Bronchus fibroblast of lung (primary cell): ENCODE measurements at places on chromosomes 2 and 18. TPM values are rescaled to one million over a fixed set of nuclear protein-coding genes. Genes with fewer than 3 reads are reported as not detected.

The SCN2A gene
- total RNA-seq: 1.0 and 1.2 TPM in 2 replicates

The AQP4 gene
- not detected in 2 replicates for total RNA-seq

The DLX1 gene
- total RNA-seq: not detected in 2 replicates

The IL36G gene
- not detected in 2 replicates for total RNA-seq

The ABCG8 gene
- not detected in 2 replicates for total RNA-seq

The SMC6 gene
- 10.3 and 13.4 TPM in 2 replicates for total RNA-seq

The DSG1 gene
- not detected in 2 replicates for total RNA-seq

The VAMP5 gene
- 98.0 and 106 TPM in 2 replicates for total RNA-seq

The NDUFAF7 gene
- 10.6 and 12.3 TPM in 2 replicates for total RNA-seq

The KATNAL2 gene
- total RNA-seq: 1.5 and 1.7 TPM in 2 replicates

The PSMA8 gene
- total RNA-seq: not detected in 2 replicates

The TMEM178A gene
- total RNA-seq: 0.84 TPM in 1 of 2 replicates, not detected in the other

The PTRHD1 gene
- total RNA-seq: 34.6 and 36.3 TPM in 2 replicates

The NYAP2 gene
- total RNA-seq: not detected in 2 replicates

The ANO7 gene
- under 0.01 and 0.30 TPM in 2 replicates for total RNA-seq

The RNU2-63P gene
- total RNA-seq: not detected in 2 replicates

The REEP1 gene
- 0.67 TPM in 1 of 2 replicates, not detected in the other for total RNA-seq

The PLA2R1 gene
- 1.3 and 1.5 TPM in 2 replicates for total RNA-seq

The TMEM198 gene
- 0.74 and 1.2 TPM in 2 replicates for total RNA-seq

The CHST9 gene
- total RNA-seq: not detected in 2 replicates

The SIX2 gene
- total RNA-seq: under 0.01 and 0.17 TPM in 2 replicates

The LOXHD1 gene
- total RNA-seq: not detected in 2 replicates

The IL36B gene
- not detected in 2 replicates for total RNA-seq

The GPBAR1 gene
- 0.17 TPM in 1 of 2 replicates, not detected in the other for total RNA-seq

The FAM98A gene
- total RNA-seq: 38.7 and 45.6 TPM in 2 replicates

The KLHL14 gene
- total RNA-seq: not detected in 2 replicates

The TTC27 gene
- total RNA-seq: 19.2 and 20.7 TPM in 2 replicates

The NEU4 gene
- not detected in 2 replicates for total RNA-seq

The TUBA4B gene
- total RNA-seq: not detected in 2 replicates

The MGAT4A gene
- total RNA-seq: not detected in 2 replicates

The C2orf81 gene
- 2.4 and 3.7 TPM in 2 replicates for total RNA-seq

The UGT1A1 gene
- not detected in 2 replicates for total RNA-seq

The BCL11A gene
- 0.15 and 0.17 TPM in 2 replicates for total RNA-seq

The CRYGD gene
- total RNA-seq: not detected in 2 replicates

The PTPRN gene
- 7.9 and 9.8 TPM in 2 replicates for total RNA-seq

The ARHGAP15 gene
- total RNA-seq: not detected in 2 replicates

The MDH1 gene
- 147 and 157 TPM in 2 replicates for total RNA-seq

The GRB14 gene
- 0.17 TPM in 1 of 2 replicates, not detected in the other for total RNA-seq

The CFAP221 gene
- total RNA-seq: not detected in 2 replicates

The DIPK1C gene
- total RNA-seq: not detected in 2 replicates

The GLI2 gene
- 6.2 and 12.3 TPM in 2 replicates for total RNA-seq

The FABP1 gene
- not detected in 2 replicates for total RNA-seq

The SLC5A7 gene
- not detected in 2 replicates for total RNA-seq

The PRKAG3 gene
- not detected in 2 replicates for total RNA-seq

The TGFA gene
- total RNA-seq: not detected in 2 replicates

The SLC30A3 gene
- total RNA-seq: 0.15 and 0.34 TPM in 2 replicates

The UGT1A4 gene
- total RNA-seq: not detected in 2 replicates

The SCN9A gene
- 12.3 and 13.6 TPM in 2 replicates for total RNA-seq
